Ovary (tissue), 10 donors: ENCODE measurements at places on chromosomes 3 and 15. TPM values are rescaled to one million over a fixed set of nuclear protein-coding genes. Genes with fewer than 3 reads are reported as not detected.
A peak's percentile ranks its signal among the peaks of the same experiment; 100 is the strongest.

The MYRIP gene
- total RNA-seq, result 4.9 TPM

The UROC1 gene
- 0.17 TPM for total RNA-seq

The IQCF5 gene
- total RNA-seq, result not detected

The SERPINI2 gene
- total RNA-seq, result not detected

The ARGFX gene
- total RNA-seq, result not detected

The SEMA6D gene
- total RNA-seq, result 27.2 TPM

The CRYGS gene
- 1.8 TPM for total RNA-seq

The PLSCR4 gene
- 50.2 TPM for total RNA-seq

The NMNAT3 gene
- total RNA-seq, result 30.2 TPM

The SUCNR1 gene
- not detected for total RNA-seq

The HYKK gene
- 8.7 TPM for total RNA-seq

The RBP2 gene
- not detected for total RNA-seq

- no peaks in the 10 kb centered on the region for H3K36me3 ChIP-seq
- H3K27me3 ChIP-seq, result no peaks in the 10 kb centered on the region
- H3K4me1 ChIP-seq, result no peaks in the 10 kb centered on the region
These were observed 39.7 kb downstream of the ESYT3 start for GRCh38 chr3:138474163-138474562.

- H3K27ac ChIP-seq, result no peak overlapping the region
- no peaks in the 10 kb centered on the region for H3K4me1 ChIP-seq
- DNase-seq, result no peak
- no peak overlapping the region for H3K4me3 ChIP-seq
These were observed 20.2 kb upstream of the ZNF710 start for GRCh38 chr15:89980896-89981295.

DNA sequence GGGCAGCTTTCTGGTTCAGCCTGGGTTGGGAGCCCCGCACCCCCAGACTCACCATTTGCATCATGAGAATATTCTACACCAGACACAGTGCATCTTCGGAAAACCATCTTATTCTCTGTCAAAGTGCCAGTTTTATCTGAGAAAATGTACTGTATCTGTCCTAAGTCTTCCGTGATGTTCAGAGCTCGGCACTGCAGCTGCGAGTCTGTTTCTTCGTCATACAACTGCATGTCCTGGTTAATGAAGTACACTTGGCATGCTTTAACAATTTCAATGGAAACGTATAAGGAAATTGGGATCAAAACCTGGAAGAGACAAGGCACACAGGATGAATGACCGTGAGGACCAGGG lies 141.5 kb downstream of the ATP10A start:
- no peak overlapping the region for H3K4me3 ChIP-seq
- H3K27ac ChIP-seq, result no peak overlapping the region
- no peaks in the 10 kb centered on the region for H3K27me3 ChIP-seq

DNA sequence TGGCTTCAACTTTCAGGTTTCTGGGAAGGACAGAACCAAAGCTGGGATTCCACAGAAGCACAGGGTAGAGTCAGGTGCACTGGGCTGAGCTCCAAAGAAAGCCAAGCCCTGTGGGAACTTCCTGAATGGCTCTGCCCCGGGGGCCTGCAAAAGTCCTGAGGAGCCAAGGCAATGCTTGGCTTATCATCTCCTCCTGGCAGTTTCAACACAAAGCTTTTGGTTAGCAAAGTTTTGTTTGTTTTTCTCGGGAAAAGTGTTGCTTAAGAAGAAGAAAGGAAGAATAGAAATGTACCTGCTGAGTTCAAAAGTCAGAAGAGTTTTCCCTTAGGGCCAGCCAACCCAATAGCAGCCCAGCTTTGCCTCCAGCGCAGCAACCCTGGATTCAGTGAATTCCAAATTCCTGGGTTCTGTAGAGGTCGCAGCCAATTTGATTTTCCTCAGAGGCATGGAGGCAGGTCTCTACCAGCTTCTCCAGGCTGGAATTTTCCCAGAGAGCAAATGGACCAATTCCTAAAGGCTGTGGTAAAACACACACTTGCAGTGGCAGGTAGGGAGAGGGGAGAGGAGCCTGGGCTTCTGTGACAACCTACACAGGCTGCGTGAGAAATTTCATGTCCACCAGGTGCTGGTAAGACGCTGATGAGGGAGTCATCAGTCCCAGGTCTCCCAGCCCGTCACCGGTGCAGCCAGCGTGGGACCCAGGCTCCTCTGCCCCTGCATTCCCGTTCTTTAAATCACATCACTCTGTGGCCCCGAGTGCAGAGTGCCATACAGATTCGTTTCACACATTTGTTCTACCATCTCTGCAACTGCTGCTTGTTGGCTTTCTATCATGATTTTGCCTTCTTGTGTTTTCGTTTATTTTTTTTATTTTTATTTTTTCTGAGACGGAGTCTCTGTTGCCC lies 54.3 kb upstream of the SNRPA1 start:
- H3K27me3 ChIP-seq, result no peaks in the 10 kb centered on the region
- DNase-seq, result no peak
- H3K36me3 ChIP-seq, result no peaks in the 10 kb centered on the region
- H3K27ac ChIP-seq, result no peak overlapping the region

GRCh38 chr3:120449251-120449650 lies 1.5 kb downstream of the FSTL1 start:
- H3K27ac ChIP-seq, result no peak overlapping the region
- H3K36me3 ChIP-seq, result no peaks in the 10 kb centered on the region
- H3K4me1 ChIP-seq, result peaks cover 16% of the 10 kb centered on the region
- DNase-seq, result no peak
- H3K27me3 ChIP-seq, result no peaks in the 10 kb centered on the region

- H3K27ac ChIP-seq, result no peak overlapping the region
- DNase-seq, result no peak
- H3K27me3 ChIP-seq, result no peaks in the 10 kb centered on the region
- H3K4me3 ChIP-seq, result no peak overlapping the region
- H3K36me3 ChIP-seq, result no peaks in the 10 kb centered on the region
These were observed 1.1 kb upstream of the SEMA3G start for GRCh38 chr3:52446042-52446441.

DNA sequence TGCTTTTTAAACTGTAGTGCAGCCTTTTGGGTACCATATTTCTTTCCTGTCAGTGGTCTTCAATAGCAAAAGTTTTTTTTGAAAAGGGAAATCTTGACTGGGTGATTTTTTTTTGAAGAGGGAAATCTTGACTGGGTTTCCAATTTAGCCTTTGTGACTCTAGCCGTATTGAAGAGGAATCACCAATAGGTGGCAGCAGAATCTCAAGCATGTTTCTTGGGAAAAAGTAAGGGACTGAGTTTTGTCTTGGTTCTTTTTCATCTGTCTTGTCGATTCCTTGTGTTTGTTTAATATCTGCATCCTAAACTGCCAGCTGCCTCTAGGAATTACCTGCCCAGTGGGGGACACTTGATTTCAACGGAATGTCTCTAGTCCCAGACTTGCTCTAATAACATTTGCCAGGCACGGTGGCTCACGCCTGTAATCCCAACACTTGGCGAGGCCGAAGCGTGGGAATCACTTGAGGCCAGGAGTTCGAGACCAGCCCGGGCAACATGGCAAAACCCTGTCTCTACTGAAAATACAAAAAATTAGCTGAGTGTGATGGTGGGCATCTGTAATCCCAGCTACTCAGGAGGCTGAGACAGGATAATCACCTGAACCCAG lies 89.2 kb downstream of the RBPMS2 start:
- no peak overlapping the region for H3K4me3 ChIP-seq
- H3K27ac ChIP-seq, result no peak overlapping the region
- H3K36me3 ChIP-seq, result no peaks in the 10 kb centered on the region
- peaks cover 25% of the 10 kb centered on the region for H3K4me1 ChIP-seq
- no peak for DNase-seq

DNA sequence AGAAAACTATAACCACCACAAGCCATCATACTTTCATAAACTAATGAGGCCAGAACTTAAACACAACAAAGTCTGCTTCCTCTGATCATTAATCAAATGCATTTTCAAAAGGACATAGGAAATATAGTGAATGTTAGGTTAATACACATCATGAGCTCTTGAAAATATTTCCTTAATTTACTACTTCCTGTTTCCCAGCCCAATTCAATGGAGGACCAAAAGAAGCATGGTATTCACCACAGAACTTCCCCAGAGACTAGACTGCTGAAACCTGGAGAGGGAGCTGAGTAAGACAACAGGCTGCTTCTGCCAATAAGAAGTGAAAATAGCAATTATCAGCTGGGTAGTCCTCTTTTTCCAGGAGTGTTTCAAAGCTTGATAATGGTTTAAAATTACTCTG lies 250.3 kb downstream of the ULK4 start:
- no peaks in the 10 kb centered on the region for H3K4me1 ChIP-seq
- no peak overlapping the region for H3K27ac ChIP-seq
- H3K4me3 ChIP-seq, result no peak overlapping the region
- no peaks in the 10 kb centered on the region for H3K36me3 ChIP-seq

DNA sequence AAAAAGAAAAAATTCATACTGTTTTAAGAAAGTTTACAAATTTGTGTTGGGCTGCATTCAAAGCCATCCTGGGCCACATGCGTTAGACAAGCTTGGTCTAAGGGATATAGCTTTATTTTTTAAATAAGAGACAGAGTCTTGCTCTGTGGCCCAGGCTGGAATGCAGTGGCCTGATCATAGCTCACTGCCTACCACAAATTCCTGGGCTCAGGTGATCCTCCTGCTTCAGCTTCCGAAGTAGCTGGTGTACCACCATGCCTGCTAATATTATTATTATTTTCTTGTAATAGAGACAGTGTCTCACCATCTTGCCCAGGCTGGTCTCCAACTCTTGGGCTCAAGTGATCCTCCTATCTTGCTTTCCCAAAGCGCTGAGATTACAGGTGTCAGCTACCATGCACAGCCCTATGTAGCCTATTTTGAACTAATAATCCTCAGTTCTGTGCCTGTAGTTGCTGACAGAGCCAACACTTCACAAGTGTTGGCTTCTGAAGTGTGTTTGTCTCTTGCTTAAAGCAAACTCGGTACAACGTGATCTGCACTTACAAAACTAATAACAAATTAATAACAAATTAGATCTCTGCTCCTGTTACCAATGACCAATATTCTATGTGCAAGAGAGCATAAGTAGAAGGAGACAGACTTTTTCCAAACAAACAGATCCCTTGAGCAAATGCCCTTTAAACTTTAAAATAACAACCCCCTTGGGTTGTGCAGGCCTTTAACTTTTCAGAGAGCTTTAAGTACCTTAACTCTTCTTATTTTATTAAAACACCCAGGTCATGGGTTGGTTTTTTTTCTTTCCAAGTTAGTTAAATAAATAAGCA lies 135.2 kb downstream of the VGLL4 start:
- H3K4me3 ChIP-seq, result no peak overlapping the region
- H3K27me3 ChIP-seq, result no peaks in the 10 kb centered on the region
- no peak for DNase-seq
- H3K36me3 ChIP-seq, result no peaks in the 10 kb centered on the region
- peaks cover 19% of the 10 kb centered on the region for H3K4me1 ChIP-seq

DNA sequence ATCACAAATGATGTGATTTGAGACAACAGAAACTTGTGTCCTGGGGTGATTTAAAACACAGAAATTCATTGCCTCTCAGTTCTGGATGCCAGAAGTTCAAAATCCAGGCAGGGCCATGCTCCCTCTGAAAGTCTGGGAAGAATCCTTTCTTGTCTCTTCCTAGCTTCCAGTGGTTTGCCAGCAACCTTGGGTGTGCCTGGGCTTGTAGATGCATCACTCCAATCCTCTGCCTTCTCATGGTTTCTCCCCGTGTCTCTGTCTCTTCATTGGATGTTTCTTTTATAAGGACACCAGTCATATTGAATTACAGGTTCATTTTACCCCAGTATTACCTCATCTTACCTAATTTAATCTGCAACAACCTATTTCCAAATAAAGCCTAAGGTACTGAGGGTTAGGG lies 16.7 kb downstream of the ZPLD1 start:
- no peaks in the 10 kb centered on the region for H3K36me3 ChIP-seq
- no peak overlapping the region for H3K4me3 ChIP-seq
- no peak for DNase-seq

DNA sequence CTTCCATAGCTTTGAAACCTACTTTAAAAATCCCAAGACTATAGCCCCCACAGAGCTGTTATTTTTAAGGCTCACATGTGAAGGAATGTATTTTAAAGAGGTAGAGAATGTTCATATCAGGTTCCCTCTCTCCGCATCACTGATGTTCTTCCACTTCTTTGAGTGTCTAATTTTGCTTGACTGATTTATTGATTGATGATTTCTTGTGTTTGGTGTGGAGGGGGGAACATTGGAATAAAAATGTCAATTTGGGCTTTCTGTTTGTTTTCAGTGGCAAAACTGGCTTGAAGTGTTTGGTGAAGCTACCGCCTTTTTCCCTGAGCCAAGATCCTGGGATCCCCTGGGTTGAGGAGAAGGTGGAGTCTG lies 2.7 kb upstream of the TMEM212 start:
- DNase-seq, result no peak
- H3K4me1 ChIP-seq, result peaks cover 12% of the 10 kb centered on the region

DNA sequence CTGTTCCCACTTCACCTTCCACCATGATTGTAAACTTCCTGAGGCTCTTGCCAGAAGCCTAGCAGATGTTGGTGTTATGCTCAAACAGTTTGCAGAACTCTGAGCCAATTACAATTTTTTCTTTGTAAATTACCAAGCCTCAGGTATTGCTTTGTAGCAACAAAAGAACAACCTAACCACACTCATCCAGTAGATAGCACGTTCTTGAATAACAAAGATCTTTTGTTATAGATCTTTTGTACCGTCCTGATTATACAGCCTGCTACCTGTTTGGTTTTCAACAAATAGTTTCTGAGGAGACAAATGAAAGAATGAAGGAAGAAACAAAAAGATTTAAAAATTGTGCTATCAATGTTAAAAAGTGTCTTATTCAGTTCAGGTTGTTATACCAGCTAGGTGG lies 474.7 kb upstream of the ALCAM start:
- no peak overlapping the region for H3K27ac ChIP-seq
- H3K4me1 ChIP-seq, result no peaks in the 10 kb centered on the region
- H3K4me3 ChIP-seq, result no peak overlapping the region

GRCh38 chr3:23979569-23979968 lies 34.5 kb downstream of the NR1D2 start:
- H3K4me3 ChIP-seq, result no peak overlapping the region
- H3K27me3 ChIP-seq, result no peaks in the 10 kb centered on the region
- H3K4me1 ChIP-seq, result peaks cover 5% of the 10 kb centered on the region
- no peaks in the 10 kb centered on the region for H3K36me3 ChIP-seq
- H3K27ac ChIP-seq, result no peak overlapping the region

- no peak overlapping the region for H3K4me3 ChIP-seq
- no peaks in the 10 kb centered on the region for H3K36me3 ChIP-seq
- no peaks in the 10 kb centered on the region for H3K27me3 ChIP-seq
- H3K4me1 ChIP-seq, result no peaks in the 10 kb centered on the region
- DNase-seq, result no peak
These were observed 101.9 kb downstream of the SOX14 start for GRCh38 chr3:137866001-137866400.

- H3K27me3 ChIP-seq, result no peaks in the 10 kb centered on the region
- H3K27ac ChIP-seq, result no peak overlapping the region
- no peak overlapping the region for H3K4me3 ChIP-seq
- DNase-seq, result peak; percentile 58
- H3K36me3 ChIP-seq, result no peaks in the 10 kb centered on the region
- no peaks in the 10 kb centered on the region for H3K4me1 ChIP-seq
These were observed 267.7 kb downstream of the XXYLT1 start for GRCh38 chr3:195003006-195003892.

- H3K27ac ChIP-seq, result no peak overlapping the region
- H3K36me3 ChIP-seq, result no peaks in the 10 kb centered on the region
- no peaks in the 10 kb centered on the region for H3K27me3 ChIP-seq
- peaks cover 7% of the 10 kb centered on the region for H3K4me1 ChIP-seq
These were observed 76.0 kb downstream of the ZNF609 start for GRCh38 chr15:64536244-64536836.
